Natural killer cell (primary cell): ENCODE measurements at places on chromosomes 7 and 10. TPM values are rescaled to one million over a fixed set of nuclear protein-coding genes. Genes with fewer than 3 reads are reported as not detected.

The NODAL gene
- not detected for total RNA-seq

The UBE2D1 gene
- total RNA-seq: 14.4 TPM

The NKX1-2 gene
- not detected for total RNA-seq

The MACROH2A2 gene
- total RNA-seq: 1.4 TPM

The ZPBP gene
- total RNA-seq: not detected

The FAM20C gene
- 8.6 TPM for total RNA-seq

The SPDYE9 gene
- total RNA-seq: not detected

The CH25H gene
- 0.20 TPM for total RNA-seq

The CCAR1 gene
- total RNA-seq: 73.7 TPM

The ANKRD22 gene
- not detected for total RNA-seq

The FAM24B gene
- total RNA-seq: 6.1 TPM

The AMZ1 gene
- total RNA-seq: 0.27 TPM

The GPER1 gene
- not detected for total RNA-seq

The ZNF239 gene
- total RNA-seq: 0.94 TPM
